Iris pigment epithelial cell (primary cell): ENCODE measurements at places on chromosomes 4 and X.
A peak's percentile ranks its signal among the peaks of the same experiment; 100 is the strongest.

DNA sequence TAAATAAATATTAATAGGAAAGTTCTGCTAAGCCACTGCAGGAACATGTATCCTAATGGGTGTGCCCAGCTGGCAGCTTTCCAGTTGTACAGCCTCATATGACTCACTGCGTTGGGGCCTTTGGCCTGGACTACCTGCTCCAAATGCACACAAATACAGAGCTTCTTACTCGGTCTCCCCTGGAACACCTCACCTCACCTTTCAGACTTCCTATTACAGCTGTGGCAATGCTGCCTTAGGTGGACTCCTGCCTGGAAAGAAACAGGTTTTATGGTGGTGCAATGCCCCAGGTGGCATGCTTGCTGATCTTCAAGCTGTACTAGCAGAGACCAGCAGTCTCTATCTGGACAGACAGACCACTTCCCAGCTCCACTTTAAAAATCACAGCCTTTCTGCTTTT lies 85.7 kb upstream of the EXOC1L start:
- DNase-seq, result peak; percentile 40

DNA sequence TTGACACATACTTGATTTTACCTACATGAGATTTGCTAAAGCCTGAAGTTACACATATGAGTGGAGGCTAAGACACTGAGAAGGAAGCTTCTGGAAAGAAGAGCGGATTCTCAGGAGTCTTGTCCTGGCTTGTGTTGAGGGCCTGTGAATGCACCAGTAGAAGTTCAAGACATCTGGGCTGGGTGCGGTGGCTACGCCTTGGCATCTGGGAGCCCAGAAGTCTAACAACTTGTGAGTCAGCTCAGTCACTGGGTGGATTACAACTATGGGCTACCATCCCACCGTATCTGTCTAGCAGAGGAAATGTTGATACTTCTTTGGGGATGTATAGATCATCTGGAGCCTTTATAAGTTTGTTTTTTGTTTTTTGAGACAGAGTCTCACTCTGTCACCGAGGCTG lies 375.6 kb upstream of the SMIM31 start:
- no peak for DNase-seq

DNA sequence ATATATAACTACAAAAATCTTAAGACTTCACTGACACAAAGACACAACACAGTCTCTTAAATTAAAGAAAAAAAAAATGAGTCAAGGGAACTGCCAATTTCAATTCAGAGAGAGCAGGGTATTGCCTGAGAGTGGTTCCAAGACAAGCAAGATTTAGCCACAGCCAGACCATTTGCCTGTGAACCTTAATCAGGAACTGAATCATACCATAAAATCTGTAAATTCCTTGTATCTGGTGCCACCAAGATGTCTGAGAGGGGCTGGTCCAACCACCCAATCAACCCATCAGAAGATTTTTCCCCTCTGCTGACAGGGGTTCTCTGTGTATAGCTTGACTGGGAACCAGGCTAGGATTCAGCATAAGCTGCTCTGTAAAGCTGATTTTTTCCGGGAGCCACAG lies 159.2 kb downstream of the CPEB2 start:
- DNase-seq, result no peak

- peak; percentile 52 for DNase-seq
These were observed 30.9 kb downstream of the FAM9C start for GRCh38 chrX:13013363-13014110.

GRCh38 chr4:932713-933070 lies 432 bp downstream of the TMEM175 start:
- no peak for DNase-seq

GRCh38 chr4:97912156-97912555 lies 231.1 kb downstream of the STPG2 start:
- no peak for DNase-seq

GRCh38 chrX:47229427-47229826 lies 3.4 kb upstream of the USP11 start:
- no peak for DNase-seq

GRCh38 chr4:83810428-83810827 lies 274.5 kb downstream of the GPAT3 start:
- DNase-seq, result no peak

DNA sequence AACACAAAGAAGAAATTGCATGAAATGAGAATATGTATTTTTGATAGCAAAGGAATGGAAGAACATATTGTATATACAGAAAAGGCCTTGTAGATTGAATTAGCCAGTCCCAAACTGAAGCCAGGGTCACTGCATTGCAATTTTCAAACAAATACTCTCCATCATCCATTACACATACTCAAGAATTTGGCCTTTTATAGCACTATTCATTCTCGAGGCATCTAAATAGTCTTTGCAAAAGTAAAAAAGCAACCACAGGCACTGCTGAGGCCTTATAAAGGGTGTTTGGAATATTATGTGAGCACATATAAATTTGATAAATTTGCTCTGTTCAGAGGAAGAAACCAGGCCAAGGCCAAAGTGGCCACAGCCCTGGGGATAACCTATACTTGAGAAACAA lies 123.0 kb downstream of the ZNF827 start:
- DNase-seq, result peak; percentile 26
